ENCODE measurements at places on chromosomes 12 and 14. TPM values are rescaled to one million over a fixed set of nuclear protein-coding genes. Genes with fewer than 3 reads are reported as not detected.

SDR39U1 gene
- 61.9 TPM for polyA plus RNA-seq

CPNE6 gene
- polyA plus RNA-seq: not detected

ZNF891 gene
- polyA plus RNA-seq: 5.8 TPM

GRCh38 chr14:22213120-22213519 lies 375.9 kb downstream of the DAD1 start:
- DNase-seq: no peak

GRCh38 chr12:108360487-108360886 lies 21.4 kb upstream of the CMKLR1 start:
- no peak for DNase-seq

DNA sequence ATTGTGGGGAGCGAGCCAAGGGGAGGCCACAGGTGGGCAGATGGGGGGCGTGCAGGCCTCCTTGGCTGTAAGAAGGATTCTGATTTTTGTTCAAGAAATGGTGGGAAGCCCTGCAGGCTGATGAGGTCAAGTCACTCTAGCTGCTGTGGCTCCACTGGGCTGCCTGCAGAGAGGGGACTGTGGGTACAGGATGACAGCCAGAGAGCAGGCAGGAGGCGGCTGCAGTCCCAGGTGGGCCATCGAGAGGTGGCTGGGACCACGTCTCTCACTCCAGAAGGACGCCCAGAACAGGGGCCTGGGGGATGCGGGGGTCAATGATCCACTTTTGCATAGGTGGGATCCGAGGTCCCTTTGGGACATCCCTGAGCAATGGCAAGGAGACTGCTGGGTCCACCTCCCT lies 9.1 kb downstream of the NCOR2 start:
- DNase-seq: no peak
